ENCODE measurements at places on chromosomes 6 and 20. TPM values are rescaled to one million over a fixed set of nuclear protein-coding genes. Genes with fewer than 3 reads are reported as not detected.

The SLC22A16 gene
- under 0.01 TPM for total RNA-seq

The RAD21L1 gene
- not detected for total RNA-seq

The HIVEP2 gene
- 20.3 TPM for total RNA-seq

The GSTA3 gene
- total RNA-seq = not detected

The IL17A gene
- not detected for total RNA-seq

The RAB44 gene
- total RNA-seq = under 0.01 TPM

The TCP11 gene
- total RNA-seq = 0.19 TPM

The DOK5 gene
- total RNA-seq = 35.9 TPM

The XKR7 gene
- under 0.01 TPM for total RNA-seq

The C20orf204 gene
- 0.77 TPM for total RNA-seq

The TAGAP gene
- not detected for total RNA-seq

The RIPPLY2 gene
- total RNA-seq = not detected

The ERVFRD-1 gene
- not detected for total RNA-seq

The RWDD1 gene
- 22.3 TPM for total RNA-seq

The NQO2 gene
- 27.6 TPM for total RNA-seq

The SLC12A5 gene
- not detected for total RNA-seq

The DDX43 gene
- 1.2 TPM for total RNA-seq

The QKI gene
- 127 TPM for total RNA-seq

The MYLK4 gene
- total RNA-seq = 0.28 TPM

The FILIP1 gene
- 0.58 TPM for total RNA-seq

The KIF25 gene
- total RNA-seq = 2.0 TPM

The PLCG1 gene
- total RNA-seq = 47.4 TPM

The ABHD16B gene
- total RNA-seq = not detected

The SAMD5 gene
- under 0.01 TPM for total RNA-seq

The TFAP2D gene
- not detected for total RNA-seq

The STMND1 gene
- not detected for total RNA-seq

The ATP6V1G2 gene
- 5.1 TPM for total RNA-seq

The SRMS gene
- not detected for total RNA-seq

The ARG1 gene
- total RNA-seq = not detected

The MOXD1 gene
- total RNA-seq = 135 TPM

The SYS1 gene
- 29.9 TPM for total RNA-seq

The PRR18 gene
- not detected for total RNA-seq

The SFTA2 gene
- total RNA-seq = not detected

The NECAB3 gene
- 15.0 TPM for total RNA-seq

The CENPW gene
- total RNA-seq = 3.7 TPM

Measured in regular cardiac myocyte (primary cell).